ENCODE measurements at places on chromosomes 12 and 14.

DNA sequence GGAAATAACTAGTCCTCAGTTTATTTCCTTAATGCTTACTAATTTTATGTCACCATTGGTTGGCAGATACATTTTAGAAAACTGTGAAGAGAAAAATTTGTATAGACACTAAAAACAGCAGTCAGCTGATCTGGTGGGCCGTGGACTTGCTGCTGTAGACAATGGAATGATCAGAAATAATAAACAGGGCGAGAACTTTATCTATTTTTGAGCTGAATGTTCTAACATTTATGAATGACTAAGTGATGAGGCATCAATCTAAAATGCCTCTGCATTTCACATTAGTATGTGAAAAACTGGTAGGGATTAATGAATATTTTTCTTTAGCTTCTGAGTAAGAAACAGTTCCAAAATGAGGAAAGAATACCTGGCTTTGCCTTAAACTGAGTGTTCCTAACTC lies 24.8 kb upstream of the PKP2 start:
- DNase-seq, result no peak

DNA sequence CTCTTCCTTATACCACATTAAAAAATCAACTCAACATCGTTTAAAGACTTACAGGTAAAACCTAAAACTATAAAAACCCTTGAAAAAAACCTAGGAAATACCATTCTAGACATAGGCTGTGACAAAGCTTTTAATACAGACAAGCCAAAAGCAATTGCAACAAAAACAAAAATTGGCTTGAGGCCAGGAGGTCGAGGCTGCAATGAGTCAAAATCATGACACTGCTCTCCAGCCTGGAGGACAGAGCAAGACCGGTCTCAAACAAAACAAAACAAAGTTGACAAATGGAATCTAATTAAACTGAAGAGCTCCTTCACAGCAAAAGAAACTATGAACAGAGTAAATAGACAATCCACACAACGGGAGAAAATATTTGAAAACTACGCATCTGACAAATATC lies 1057.8 kb downstream of the FSCB start:
- DNase-seq, result no peak

- DNase-seq, result no peak
Observed at GRCh38 chr14:94396628-94397225, 8.3 kb upstream of the SERPINA1 start.

DNA sequence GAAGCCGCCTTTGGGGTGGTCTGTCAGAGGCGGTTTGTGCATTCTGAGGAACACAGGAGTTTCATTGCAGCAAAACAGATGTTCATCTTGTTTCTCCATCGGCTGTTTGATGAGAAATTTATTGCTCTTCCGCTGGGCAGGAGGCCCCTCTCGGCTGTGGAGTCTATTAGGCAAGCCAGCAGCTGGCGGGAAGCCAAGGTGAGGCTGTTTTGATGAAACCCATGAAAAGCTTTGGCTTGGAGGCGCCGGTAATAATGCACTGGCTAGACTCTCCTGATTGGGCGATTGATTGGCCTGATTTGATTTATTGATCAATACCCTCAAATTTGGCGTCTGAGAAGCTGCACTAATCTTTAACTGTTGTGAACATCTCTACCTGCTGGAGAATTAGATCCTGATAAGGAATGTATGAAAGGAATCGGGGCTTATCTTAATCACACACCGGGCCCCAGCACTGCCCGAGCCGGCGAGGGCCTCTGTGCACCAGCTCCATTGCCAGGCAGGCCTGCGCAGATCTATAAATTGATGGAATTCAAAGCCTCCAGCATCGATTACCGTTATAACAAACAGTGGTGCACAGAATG lies 187.7 kb downstream of the PHETA1 start:
- DNase-seq, result peak; percentile 83

GRCh38 chr12:124730455-124730932 lies 133.2 kb downstream of the SCARB1 start:
- DNase-seq, result no peak

GRCh38 chr12:116604951-116605641 lies 45.9 kb downstream of the MAP1LC3B2 start:
- no peak for DNase-seq
